ENCODE measurements at places on chromosomes 2 and 18. TPM values are rescaled to one million over a fixed set of nuclear protein-coding genes. Genes with fewer than 3 reads are reported as not detected.

Gene LYG2
- not detected for total RNA-seq

Gene NT5DC4
- total RNA-seq, result not detected

DNA sequence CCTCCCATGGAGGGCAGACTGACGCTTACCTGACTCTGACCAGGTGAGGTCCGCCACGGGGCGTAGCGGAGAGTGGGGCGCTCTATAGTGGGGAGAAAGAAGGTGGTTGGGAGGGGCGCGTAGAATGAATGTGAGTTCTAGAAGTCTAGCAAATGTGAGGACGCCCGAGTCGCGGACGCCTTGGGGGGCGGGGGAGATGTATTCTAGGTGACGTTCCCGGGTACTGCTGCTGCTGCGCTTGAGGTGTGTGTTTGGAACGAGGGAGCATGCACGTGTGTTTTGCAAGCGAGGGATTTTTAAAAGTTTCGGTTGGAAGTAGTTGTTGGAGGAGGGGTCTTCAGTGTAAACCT is 758 bp downstream of the RIF1 start:
- H3K36me3 ChIP-seq, result peaks cover 3% of the 10 kb centered on the region
- no peak for DNase-seq
- H3K27ac ChIP-seq, result peak overlapping the region; percentile 85
- H3K27me3 ChIP-seq, result no peaks in the 10 kb centered on the region
- H3K4me1 ChIP-seq, result peaks cover 11% of the 10 kb centered on the region

GRCh38 chr18:29540548-29540947 is 1363.6 kb upstream of the CDH2 start:
- no peak overlapping the region for H3K4me3 ChIP-seq
- no peaks in the 10 kb centered on the region for H3K4me1 ChIP-seq
- H3K27me3 ChIP-seq, result no peaks in the 10 kb centered on the region
- DNase-seq, result no peak
